Cortex of kidney (tissue), 1 donor: ENCODE measurements at places on chromosomes 1 and 21.

- DNase-seq: no peak
Measured at GRCh38 chr21:33700491-33700890, 58.2 kb downstream of the ITSN1 start.

DNA sequence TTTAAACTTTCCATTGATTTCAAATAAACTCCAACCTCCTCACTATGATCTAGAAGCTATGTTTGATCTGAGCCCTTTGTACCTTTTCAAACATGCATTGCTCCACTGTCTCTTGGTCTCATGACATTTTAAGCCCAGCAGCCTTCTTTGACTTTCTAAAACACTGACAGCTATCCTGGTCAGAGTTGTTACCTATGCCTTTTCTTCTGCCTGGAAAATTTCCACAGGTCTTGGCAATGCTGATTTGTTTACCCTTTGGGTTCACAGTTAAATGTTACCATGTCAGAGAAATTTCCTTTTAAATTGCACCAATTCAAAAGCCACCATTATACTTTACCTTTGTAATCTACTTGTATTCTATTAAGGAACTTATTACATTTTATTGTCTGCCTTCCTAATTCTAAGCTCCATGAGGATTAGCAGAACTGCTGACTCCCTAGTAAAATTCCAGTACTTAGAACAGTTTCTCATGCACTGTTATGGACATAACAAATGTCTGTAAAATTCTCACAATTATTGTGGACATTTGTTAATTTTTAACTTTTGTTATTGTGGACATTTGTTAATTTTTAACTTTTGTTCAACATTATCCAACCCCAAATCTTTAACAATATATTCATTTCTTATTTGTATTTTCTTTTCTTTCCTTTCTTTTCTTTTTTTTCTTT, 1064.4 kb downstream of the NCAM2 start:
- DNase-seq: no peak

DNA sequence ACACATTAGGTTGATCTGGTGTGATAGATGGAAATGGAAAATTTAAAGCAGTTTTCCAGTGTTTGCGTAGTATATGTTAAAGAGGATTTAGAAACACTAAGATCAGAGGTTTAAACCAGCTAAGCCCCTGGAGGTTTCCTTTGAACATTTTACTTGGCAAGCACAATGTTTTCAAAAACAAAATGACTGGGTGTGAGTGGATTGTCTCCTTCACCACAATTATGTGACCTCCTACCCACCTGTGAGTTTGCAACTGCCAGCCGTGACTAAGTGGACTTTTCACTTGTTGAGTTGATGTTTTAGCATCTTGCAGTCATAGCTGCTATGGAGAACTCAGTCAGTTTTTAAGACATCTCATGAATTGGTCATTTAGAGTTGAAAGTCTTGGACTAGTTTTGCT, 4.7 kb downstream of the CCDC190 start:
- DNase-seq: no peak

- DNase-seq: no peak
Measured at GRCh38 chr1:21586846-21587601, 77.8 kb downstream of the ALPL start.

GRCh38 chr1:113479713-113480676, 89.7 kb downstream of the MAGI3 start:
- DNase-seq: no peak

GRCh38 chr21:45082736-45083135, 8.4 kb downstream of the ADARB1 start:
- no peak for DNase-seq

- no peak for DNase-seq
Measured at GRCh38 chr21:42193131-42193671, 25.7 kb upstream of the ABCG1 start.
